ENCODE measurements at places on chromosomes 11 and 22.

- no peak for DNase-seq
Measured at GRCh38 chr11:12757416-12757815, 83.2 kb downstream of the TEAD1 start.

DNA sequence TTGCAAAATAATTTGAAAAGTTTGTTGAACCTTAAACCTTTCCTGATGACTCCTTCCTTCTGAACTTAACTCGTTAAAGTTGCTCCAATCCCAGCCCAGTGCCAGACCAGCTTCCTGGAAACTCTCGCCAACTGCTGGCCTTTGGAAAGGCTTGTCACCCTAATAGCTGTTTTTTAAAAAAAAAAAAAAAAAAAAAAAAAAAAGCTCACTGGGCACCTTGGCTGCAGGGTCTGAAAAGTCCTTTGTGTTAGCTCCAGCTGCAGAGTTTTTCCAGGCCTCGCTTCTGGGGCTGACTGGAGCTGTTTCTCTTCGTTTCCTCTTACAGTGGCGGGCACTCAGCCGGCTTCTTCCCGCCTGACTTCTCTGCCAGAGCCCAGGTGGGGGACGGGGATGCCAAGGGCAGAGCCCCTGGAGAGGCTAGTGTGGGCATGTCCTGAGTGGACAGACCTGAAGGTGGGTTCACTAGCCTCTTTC is 25.1 kb downstream of the KCNQ1OT1 start:
- no peak for DNase-seq

GRCh38 chr11:7570938-7571521 is 57.2 kb downstream of the PPFIBP2 start:
- DNase-seq = no peak

GRCh38 chr11:68036717-68037239 is 2.0 kb upstream of the TCIRG1 start:
- DNase-seq = no peak

- no peak for DNase-seq
Measured at GRCh38 chr11:13434247-13435205, 28.5 kb downstream of the BTBD10 start.

- DNase-seq = peak; percentile 62
Measured at GRCh38 chr22:40726514-40726913, 47.2 kb downstream of the MCHR1 start.

GRCh38 chr11:58742981-58743880 is 11.5 kb upstream of the GLYAT start:
- no peak for DNase-seq

DNA sequence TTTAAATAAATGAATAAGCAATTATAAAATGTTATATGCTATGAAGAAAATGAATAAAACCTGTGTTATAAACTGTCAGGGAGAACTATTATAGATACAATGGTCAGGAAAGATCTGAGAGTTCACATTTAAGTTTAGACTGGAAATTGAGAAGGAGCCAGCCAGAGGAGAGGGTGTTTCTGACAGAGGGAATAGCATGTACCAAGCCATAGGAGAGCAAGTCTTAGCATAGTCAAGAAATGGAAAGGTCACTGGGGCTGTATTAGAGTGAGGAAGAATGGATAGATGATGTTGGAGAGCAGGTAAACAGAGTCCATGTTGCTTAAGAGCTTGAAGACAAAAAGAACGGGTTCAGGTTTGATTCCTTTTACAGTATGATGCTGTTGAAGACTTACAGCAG is 87.4 kb downstream of the FAM83F start:
- no peak for DNase-seq

GRCh38 chr11:834371-835316 is 1.9 kb downstream of the CD151 start:
- no peak for DNase-seq

- no peak for DNase-seq
Measured at GRCh38 chr22:38540701-38541100, 29.3 kb downstream of the DMC1 start.

GRCh38 chr22:47114813-47115517 is 352.5 kb downstream of the TBC1D22A start:
- DNase-seq = no peak

GRCh38 chr11:82321206-82321605 is 412.5 kb downstream of the FAM181B start:
- no peak for DNase-seq

- no peak for DNase-seq
Measured at GRCh38 chr11:44608651-44608990, 43.2 kb downstream of the CD82 start.

- no peak for DNase-seq
Measured at GRCh38 chr11:83511646-83512045, 225.5 kb upstream of the CCDC90B start.

GRCh38 chr11:120663142-120663541 is 151.6 kb downstream of the GRIK4 start:
- no peak for DNase-seq

GRCh38 chr11:1845561-1846452 is 7.0 kb downstream of the TNNI2 start:
- no peak for DNase-seq

DNA sequence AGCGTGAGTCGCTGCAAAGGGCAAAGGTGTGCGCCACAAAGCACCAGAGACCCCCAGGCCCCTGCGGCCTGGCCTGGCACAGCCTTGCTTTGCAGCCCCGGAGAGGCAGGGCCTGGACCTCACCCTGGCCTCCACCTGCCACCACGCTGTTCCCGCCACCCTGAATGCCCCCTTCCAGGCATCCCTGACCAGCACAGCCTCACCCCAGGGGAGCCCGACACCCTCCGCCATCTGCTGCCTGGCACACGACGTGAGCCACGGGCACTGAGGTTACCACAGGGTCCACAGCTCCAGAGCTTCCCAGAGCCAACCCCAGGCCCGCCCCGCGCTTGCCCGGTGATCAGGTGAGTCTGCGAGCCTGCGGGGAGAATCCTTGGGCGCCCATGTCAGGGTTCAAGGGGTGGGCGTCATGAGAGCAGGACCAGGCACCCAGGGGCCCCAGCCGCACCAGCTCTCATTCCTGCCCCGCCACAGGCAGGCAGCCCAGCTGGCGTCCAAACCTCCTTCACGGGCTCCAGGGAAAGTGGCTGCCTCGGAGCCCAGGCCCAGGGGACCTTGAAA is 171.3 kb downstream of the BRD1 start:
- DNase-seq = no peak

GRCh38 chr11:39341461-39341860 is 2118.0 kb downstream of the LRRC4C start:
- no peak for DNase-seq

- DNase-seq = no peak
Measured at GRCh38 chr22:45787759-45788158, 116.1 kb downstream of the ATXN10 start.

GRCh38 chr22:41169157-41169556 is 36.0 kb upstream of the L3MBTL2 start:
- DNase-seq = no peak

DNA sequence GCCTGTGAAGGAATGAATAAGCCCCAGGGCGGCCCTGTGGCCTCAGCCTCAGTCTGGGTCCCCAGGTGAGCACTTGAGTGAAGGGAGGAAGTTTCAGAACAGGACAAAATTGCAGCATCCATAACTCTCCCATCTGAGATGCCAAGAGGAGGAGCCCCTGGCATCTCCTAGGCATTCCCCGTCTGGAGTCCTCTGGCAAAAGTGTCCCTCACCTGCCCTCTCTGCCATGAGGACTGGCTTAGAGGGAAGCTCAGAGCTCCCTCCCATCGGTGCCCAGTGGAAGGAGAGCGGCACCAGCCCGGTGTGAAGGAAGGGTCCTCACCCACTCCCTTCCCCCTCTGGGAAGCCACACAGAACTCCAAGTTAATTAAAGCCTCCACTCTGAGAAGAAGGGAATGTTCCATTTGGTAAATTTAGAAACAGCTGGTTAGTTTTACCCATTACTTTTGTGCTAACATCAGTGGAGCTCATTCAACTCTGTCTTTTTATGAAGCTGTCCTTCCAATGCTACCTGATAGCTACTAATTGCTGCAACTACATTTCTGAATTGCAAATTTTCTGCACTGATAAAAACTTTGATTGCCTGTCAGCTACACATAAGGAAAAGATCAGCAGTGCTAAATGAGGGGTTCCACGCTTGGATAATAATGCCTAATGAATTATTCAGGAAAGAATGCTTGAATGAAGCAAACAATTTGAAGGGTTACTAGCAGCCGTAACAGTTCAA is 123.3 kb upstream of the RCN1 start:
- no peak for DNase-seq

- DNase-seq = peak; percentile 75
Measured at GRCh38 chr11:1640076-1640946, 10.7 kb downstream of the KRTAP5-5 start.

DNA sequence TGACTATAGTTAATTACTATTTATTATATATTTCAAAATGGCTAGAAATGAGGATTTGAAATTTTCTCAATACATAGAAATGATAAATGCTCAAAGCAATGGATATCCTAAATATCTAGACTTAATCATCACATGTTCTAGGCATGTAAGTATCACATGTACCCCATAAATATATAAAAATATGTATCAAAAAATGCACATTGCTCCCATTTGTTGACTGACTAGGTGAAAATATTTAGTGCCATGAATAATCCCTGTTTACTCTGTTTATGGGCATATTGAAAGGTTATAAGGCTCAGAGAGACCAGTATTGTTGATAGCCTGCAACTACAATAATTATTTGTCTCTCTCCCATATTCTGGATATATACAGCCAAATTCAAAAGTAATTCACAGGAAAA is 3.1 kb downstream of the HBE1 start:
- DNase-seq = no peak

GRCh38 chr11:46072172-46072964 is 48.9 kb downstream of the PHF21A start:
- no peak for DNase-seq

DNA sequence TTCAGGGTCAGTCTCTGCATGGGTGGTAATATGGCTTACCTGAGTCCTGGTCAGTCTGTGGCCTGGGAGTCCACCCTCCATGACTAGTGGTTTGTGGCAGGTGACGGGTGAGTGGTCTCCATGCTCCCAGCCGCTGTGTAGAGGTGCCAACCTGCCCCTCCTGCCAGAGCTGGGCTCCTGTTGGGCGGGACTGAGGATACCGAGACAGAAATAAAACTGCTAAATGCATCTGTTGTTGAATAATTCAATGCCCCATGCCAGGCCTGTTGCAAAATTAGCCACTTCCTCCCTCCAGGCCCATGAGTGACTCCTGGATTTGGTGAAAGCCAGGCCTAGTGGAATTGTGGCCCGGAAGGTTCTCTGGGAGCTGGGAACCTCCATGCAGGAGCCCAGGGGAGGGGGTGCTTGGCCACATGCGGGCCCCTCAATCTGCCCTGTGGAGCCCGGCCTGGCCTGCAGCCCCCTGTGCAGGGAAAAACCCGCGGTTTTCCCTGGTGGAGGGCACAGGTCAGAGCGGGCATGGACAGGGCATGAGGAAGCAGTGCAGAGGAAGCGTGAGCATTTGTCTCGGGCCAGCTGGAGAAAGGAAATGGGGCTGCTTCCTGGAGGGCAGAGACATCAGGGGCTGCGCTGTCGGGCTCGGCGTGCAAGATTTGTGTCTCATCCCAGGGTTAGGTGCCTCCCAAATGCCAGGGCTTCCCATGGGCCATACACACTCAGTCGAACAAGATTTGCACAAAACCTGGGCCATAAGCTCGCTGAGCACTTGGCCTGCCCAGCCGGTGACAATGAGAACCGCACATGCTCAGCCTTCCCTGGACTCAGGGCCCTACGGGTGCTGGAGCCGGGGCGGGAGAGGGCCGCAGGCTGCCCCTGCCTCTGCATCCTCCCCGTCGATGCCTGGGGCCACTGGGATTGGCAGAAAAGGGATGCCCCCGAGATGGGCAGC is 66.9 kb downstream of the KCNQ1 start:
- peak; percentile 15 for DNase-seq

- DNase-seq = no peak
Measured at GRCh38 chr11:36498721-36499120, 11.4 kb downstream of the TRAF6 start.

DNA sequence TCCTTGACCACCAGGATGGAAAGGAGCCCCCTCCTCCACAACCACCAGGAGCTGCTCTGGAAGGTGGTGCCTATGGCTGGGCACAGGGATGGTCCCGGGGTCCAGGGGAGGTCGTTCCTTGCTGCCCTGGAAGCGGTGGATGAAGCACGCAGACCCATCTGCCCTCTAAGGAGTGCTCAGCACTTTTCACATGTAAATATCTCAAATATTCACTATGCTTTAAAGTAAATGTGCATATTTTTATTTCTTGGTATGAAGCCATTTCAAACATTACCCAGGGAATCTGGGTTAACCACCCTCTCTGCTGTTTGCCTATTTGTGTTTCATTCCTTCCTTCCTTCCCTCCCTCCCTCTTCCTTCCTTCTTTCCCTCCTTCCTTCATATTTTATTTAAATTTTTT is 21.7 kb downstream of the SPATA19 start:
- no peak for DNase-seq

- DNase-seq = no peak
Measured at GRCh38 chr11:13276454-13276831, 1.1 kb upstream of the BMAL1 start.

DNA sequence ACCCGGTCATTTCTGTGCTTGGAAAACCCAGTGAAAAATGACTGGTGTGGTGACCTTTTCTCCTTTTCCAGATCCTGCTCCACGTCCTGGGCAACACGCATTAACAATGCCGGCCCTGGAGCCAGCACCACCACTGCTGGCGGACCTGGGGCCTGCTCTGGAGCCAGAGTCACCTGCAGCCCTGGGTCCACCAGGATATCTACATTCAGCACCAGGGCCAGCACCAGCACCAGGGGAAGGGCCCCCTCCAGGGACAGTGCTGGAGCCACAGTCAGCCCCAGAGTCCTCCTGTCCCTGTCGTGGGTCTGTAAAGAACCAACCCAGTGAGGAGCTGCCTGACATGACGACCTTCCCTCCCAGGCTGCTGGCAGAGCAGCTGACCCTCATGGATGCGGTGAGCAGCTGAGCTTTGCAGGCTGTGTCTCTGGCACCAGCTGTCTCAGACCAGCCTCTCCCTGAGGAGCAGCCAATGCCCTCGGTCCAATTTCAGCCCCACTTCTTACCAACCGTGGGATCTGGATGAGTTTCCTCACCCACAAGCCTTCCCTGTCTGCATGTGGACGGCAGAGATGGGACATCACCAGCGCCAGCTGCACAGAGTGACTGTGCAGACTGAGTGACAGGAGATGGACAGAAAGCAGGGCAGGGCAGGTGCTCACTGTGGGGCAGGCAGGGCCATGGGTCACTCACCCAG is 1.9 kb downstream of the RGL4 start:
- no peak for DNase-seq

DNA sequence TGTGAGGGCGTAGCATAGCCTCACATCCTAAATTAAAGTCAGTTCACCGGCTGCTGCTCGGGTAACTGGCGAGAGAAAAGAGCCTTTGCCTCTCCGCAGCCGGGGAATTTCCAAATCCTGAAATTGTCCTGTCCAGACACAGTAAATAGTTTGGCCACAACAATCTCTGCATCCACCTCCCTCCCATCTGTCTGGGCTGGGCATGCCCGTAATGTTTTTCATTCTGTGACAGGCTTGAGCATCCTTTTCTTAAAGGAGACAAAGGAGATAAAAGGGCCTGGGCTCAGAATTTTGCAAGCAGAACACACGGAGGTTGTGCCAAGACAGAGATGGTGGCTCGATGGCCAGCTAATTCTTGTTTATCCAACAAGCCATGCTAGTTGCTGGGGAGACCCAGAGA is 19.2 kb upstream of the CBX6 start:
- DNase-seq = no peak
